ENCODE measurements at places on chromosomes 13 and 19.
A peak's percentile ranks its signal among the peaks of the same experiment; 100 is the strongest.

DNA sequence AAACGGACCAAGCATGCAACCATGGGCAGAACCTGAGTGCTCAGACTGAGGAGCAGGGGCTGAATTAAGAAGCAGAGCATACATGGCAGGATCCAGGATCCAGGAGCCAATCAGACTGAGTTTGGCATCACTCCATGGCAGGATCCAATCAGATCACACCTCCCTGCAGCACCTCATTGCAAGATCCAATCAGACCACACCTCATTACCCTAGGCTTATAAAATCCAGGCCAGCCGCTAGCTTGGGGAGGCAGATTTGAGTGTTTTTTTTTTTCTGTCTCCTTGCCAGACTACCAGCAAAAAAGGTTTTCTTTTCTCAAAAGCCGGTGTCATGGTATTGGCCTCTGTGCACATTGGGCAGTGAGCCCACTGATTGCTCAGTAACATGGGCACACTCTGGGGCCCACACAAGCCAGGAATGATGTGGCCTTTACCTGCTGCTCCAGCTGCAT is 127.9 kb upstream of the GJB6 start:
- DNase-seq: no peak

GRCh38 chr19:17997969-17998826 is 9.8 kb upstream of the ARRDC2 start:
- DNase-seq: no peak

GRCh38 chr19:46196410-46197124 is 33.0 kb upstream of the IGFL1 start:
- no peak for DNase-seq

DNA sequence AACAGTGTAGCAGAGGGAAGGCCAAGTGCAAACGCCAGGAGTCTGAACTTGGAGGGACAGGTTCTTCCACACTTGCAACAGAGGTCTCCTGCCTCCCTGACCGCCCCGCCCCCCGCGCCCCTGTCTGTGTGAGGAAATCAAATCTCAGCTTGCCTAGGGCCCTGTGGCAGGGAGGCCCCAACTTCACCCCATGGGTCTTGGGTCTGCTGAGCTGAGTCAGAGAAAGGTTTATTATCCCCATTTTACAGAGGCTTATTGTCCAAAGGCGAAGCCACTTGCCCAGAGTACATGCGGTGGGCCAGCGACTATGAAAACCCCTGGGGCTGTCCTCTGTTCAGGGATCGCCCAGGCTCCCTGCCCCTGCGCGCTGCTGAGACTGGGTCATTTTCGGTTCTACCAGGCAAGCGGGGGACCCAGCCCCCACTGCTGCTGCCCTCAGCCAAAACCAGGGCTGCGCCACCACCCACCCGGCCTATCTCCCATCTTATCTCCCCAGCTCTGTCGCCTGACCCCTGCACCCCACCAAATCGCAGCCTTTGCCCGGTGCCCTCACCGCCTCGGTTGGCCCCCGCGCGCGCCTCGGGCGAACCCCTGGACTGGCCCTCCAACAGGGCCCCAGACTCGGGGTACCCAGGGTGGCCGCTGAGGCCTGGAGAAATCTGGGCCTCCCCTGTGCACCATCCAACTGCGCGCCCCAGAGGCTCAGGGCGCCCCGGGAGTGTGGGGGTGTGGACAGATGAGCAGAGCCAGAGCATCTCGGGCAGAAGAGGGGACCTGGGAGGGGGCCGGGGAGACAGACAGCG is 850 bp upstream of the CERS4 start:
- DNase-seq: no peak

GRCh38 chr13:64088491-64088890 is 2672.8 kb upstream of the PCDH20 start:
- DNase-seq: peak; percentile 58

DNA sequence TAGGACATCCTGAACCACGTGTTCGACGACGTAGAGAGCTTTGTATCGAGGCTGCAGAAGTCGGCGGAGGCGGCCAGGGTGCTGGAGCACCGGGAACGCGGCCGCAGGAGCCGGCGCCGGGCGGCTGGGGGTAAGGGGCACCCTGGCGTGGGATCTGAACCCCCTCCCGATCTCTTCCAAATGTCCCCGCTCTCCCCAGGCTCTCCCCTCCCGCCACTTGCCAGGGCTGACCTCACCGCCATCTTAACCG is 6.0 kb downstream of the EPS8L1 start:
- no peak for DNase-seq

DNA sequence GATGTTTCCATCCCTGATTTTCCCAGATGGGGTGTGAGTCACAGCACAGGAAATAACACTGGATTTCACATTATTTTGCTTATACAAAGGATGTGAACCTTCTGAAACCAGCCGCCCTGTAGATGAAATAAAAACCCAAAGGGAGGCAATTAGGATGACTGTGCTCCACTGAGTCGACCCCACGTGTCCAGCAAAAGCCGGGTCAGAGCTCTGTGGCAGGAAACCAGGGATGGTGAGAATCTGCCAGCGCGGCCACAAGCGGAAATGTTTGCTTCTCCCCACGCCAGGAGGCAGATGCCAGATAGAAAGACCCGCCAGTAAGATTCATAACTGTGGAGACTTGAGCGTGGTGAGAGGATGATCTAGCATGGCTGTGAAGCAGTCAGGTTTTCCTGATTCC is 764.4 kb downstream of the LIG4 start:
- DNase-seq: no peak

GRCh38 chr13:101007245-101007644 is 332.6 kb upstream of the TMTC4 start:
- no peak for DNase-seq

- DNase-seq: no peak
Observed at GRCh38 chr13:93425411-93425810, 198.8 kb downstream of the GPC6 start.

DNA sequence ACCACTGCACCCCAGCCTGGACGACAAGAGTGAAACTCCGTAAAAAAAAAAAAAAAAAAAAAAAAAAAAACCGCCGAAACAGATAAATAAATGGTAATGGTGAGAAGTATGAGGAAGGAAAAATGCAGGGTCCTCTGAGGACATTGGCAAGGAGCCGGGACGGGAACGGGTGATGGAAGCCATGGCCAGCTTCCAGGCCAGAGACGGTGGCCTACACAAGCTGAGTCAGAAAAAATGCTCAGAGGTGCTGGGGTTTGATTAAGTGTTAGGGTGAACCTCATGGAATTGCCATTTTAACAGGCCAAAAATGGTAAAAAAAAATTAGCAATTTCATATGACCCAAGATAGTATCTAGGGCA is 866 bp upstream of the ZSWIM4 start:
- peak; percentile 36 for DNase-seq

GRCh38 chr19:7832009-7832408 is 2.0 kb downstream of the EVI5L start:
- no peak for DNase-seq

DNA sequence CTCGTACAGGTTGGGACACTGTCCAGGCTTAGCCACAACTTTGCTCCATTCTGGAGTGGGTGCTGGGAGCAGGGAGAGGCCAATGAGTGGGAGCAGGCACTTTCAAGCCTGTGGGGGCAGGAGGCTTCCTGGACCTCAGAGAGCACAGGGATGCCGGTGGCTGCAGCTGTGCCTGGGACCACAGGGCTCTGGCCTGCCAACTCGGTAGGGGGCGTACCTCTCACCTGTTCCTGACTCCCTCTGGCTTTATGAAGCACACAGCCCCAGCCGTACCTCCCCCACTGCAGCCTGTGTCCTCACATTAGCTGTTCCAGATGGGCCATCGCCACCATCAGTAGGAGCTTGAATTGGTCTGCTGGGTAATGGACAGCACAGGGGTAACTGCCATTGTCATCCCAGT is 278.7 kb upstream of the KLHL1 start:
- no peak for DNase-seq

- DNase-seq: no peak
Observed at GRCh38 chr13:49980266-49980665, 16.6 kb upstream of the TRIM13 start.

- no peak for DNase-seq
Observed at GRCh38 chr13:59674616-59675015, 489.1 kb downstream of the DIAPH3 start.

DNA sequence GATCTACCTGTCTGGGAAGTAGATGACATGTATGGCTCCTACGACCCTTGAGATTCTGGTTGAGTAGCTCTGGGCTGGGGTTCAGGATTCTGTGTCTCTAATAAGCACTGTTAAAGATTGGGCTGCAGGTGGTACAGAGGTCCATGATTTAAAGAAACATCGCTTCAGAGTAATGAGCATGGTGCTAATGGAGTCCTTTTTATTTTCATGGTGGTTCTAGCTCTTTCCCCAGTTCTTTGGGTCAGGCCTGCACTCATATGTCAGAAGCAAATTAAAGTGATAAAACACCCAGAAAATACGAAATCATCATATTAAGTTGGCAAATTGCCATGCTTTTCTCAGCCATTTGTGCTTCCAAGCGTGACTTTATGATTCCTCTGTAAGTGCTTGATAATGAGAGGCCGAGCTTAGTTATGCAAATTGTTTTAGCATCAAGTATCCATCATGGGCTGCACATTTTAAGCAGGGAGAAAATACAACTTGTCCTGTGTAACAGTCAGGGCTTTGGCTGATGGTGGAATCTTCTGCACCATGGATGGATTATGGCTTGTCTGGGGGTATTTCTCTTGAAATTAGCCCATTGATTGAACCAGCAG is 45.1 kb downstream of the MTUS2 start:
- no peak for DNase-seq

- no peak for DNase-seq
Observed at GRCh38 chr19:32465176-32465575, 59.6 kb downstream of the DPY19L3 start.

- DNase-seq: peak; percentile 50
Observed at GRCh38 chr19:18093439-18094161, 4.0 kb upstream of the MAST3 start.

DNA sequence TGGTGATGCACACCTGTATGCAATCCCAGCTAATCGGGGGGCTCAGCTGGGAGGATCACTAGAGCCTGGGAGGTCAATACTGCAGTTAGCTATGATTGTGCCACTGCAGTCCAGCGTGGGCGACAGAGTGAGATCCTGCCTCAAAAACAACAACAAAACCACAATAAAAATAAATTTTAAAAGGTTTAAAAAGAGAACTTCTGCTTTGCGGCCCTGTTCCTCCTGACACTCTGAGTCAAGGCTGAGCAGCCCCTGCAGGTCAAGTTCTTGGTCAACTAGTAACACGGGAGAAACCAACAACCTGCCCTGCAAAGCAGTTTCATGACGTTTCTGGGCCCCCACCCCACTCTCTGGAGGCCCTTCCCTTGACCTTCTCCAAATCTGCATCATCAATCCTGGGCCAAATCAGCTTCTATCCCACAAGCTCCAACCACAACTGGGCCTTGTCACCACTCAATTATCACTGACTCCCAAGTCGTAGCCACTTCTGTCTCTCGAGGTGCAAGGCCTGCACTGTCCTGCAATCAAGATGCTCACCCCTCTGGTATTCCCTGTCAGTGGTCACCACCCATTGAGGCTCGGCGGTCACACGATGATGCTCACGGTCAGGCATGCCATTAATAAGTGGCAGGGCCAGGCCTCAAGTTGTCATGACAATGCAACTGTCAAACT is 7.5 kb downstream of the ELAVL1 start:
- no peak for DNase-seq

GRCh38 chr13:69565334-69565733 is 542.3 kb upstream of the ATXN8OS start:
- peak; percentile 66 for DNase-seq

- DNase-seq: no peak
Observed at GRCh38 chr19:5154799-5155426, 185.7 kb downstream of the PTPRS start.

GRCh38 chr13:32314271-32315237 is 609 bp downstream of the ZAR1L start:
- DNase-seq: peak; percentile 34

- no peak for DNase-seq
Observed at GRCh38 chr13:26695360-26695705, 65.3 kb downstream of the GPR12 start.

GRCh38 chr13:98032168-98032567 is 78.7 kb downstream of the IPO5 start:
- DNase-seq: no peak

GRCh38 chr13:109764045-109764444 is 22.3 kb downstream of the IRS2 start:
- no peak for DNase-seq

- peak; percentile 50 for DNase-seq
Observed at GRCh38 chr13:61954092-61954491, 538.4 kb upstream of the PCDH20 start.

DNA sequence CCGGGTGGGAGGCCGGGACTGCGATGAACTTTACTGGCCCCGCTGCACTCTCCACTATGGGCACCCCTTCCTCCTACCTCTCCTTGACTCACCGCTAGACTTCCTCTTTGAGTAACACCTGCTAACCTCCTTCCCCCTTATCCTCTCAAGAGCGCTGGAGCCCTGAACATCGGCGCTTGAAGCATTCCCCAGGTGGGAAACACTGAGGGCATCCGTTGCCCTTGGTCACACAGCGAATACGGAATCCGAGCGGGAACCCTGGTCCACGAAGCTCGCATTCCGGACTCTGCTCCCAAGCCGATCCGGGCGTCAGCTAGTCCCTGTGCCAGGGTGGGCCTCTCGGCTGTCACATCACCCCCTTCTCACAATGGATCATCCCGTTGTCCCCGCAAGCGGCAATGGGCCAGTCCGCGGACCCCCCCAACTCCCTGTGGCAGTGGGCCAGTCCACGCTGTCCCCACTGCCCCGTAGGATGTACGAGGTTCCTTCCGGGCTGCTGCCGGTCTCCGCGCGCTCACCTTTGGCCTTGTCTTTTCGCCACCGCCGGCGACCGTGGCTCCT is 4.2 kb downstream of the LIPE start:
- peak; percentile 82 for DNase-seq

GRCh38 chr19:3603121-3603811 is 3.4 kb downstream of the TBXA2R start:
- peak; percentile 26 for DNase-seq

DNA sequence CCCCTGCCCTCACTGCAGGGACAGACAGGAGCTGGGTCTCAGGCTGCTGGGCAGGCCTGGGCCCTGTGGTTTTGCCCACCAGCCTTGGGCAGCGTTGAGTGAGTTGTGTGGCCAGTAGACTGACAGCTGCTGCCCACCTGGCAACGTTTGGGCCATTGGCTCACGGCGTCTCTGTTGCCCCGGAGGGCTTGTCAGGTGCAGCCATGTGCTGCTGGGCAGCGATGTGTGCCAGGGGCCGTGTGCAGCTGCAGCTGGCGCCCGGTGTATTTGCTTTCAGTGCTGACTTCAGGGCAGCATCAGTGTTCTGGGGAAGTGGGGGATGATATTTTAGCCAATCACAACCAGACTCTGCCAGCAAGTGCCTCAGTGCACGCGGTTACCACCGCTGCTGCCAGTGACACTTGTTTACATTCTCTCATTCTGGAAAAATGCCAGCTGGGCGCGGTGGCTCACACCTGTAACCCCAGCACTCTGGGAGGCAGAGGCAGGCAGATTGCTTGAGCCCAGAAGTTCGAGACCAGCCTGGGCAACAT is 10.6 kb downstream of the FZR1 start:
- DNase-seq: peak; percentile 99

- peak; percentile 39 for DNase-seq
Observed at GRCh38 chr13:95403349-95404140, 102.3 kb upstream of the ABCC4 start.

DNA sequence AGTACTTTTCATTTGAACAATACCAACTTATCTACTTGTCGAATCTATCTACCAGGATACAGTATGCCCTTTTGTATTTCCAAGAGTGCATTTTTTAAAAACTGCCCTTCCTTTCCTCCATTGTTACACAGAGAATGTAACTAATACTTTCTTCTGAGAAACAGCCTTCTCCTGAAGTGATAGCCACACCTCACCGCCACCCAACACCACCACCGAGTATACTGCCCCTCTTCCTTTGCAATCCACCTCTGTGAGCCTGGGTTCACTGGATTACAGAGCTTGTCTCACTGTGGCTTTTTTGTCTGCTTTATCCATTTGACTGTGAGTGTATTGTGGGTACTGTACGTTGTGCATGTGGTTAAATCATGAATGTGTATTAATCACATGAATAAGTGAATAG is 305.4 kb downstream of the KLF12 start:
- peak; percentile 40 for DNase-seq

All from NCI-H69 (cell line).